ENCODE measurements at places on chromosomes 2 and 18. TPM values are rescaled to one million over a fixed set of nuclear protein-coding genes. Genes with fewer than 3 reads are reported as not detected.

TAF4B gene
- 1.4 TPM for total RNA-seq

LIMS3 gene
- total RNA-seq: 0.98 TPM

ITGA6 gene
- total RNA-seq: 0.81 TPM

DNAJC10 gene
- 63.0 TPM for total RNA-seq

ZC3H8 gene
- 13.1 TPM for total RNA-seq

CDK15 gene
- 0.61 TPM for total RNA-seq

C2orf78 gene
- not detected for total RNA-seq

SERPINB13 gene
- total RNA-seq: not detected

LYPD6B gene
- total RNA-seq: 0.69 TPM

VWC2L gene
- total RNA-seq: 0.15 TPM

SP100 gene
- not detected for total RNA-seq

KIF5C gene
- total RNA-seq: 673 TPM

ACTG2 gene
- not detected for total RNA-seq

HMSD gene
- total RNA-seq: not detected

RAD51AP2 gene
- total RNA-seq: not detected

VIT gene
- not detected for total RNA-seq

UGT1A3 gene
- total RNA-seq: not detected

OBSL1 gene
- total RNA-seq: 47.9 TPM

SCYGR4 gene
- total RNA-seq: not detected

STAMBP gene
- total RNA-seq: 48.9 TPM

HOXD8 gene
- 0.27 TPM for total RNA-seq

RTKN gene
- total RNA-seq: 88.7 TPM

MYO7B gene
- total RNA-seq: 0.29 TPM

SPHKAP gene
- 0.71 TPM for total RNA-seq

GALR1 gene
- 0.49 TPM for total RNA-seq

C2orf66 gene
- 0.34 TPM for total RNA-seq

OST4 gene
- total RNA-seq: 215 TPM

RBM43 gene
- total RNA-seq: 1.1 TPM

MATN3 gene
- 0.32 TPM for total RNA-seq
